GM23248 (cell line): ENCODE measurements at places on chromosomes 12 and 14. TPM values are rescaled to one million over a fixed set of nuclear protein-coding genes. Genes with fewer than 3 reads are reported as not detected.

GRCh38 chr12:65308006-65308405, 29.5 kb downstream of the MSRB3 start:
- DNase-seq = peak; percentile 45

- no peak for DNase-seq
These were observed 88.1 kb downstream of the PAPOLA start for GRCh38 chr14:96590190-96590864.

GRCh38 chr12:80763874-80764273, 47.2 kb downstream of the MYF5 start:
- peak; percentile 60 for DNase-seq

GRCh38 chr12:13979772-13980378, 1.5 kb downstream of the GRIN2B start:
- DNase-seq = no peak

- no peak for DNase-seq
These were observed 243.8 kb downstream of the ADGRD1 start for GRCh38 chr12:131197490-131197889.

GRCh38 chr14:64983439-64984310, 3.0 kb upstream of the FNTB start:
- DNase-seq = peak; percentile 78

- no peak for DNase-seq
These were observed 608 bp upstream of the PIANP start for GRCh38 chr12:6701078-6701768.

DNA sequence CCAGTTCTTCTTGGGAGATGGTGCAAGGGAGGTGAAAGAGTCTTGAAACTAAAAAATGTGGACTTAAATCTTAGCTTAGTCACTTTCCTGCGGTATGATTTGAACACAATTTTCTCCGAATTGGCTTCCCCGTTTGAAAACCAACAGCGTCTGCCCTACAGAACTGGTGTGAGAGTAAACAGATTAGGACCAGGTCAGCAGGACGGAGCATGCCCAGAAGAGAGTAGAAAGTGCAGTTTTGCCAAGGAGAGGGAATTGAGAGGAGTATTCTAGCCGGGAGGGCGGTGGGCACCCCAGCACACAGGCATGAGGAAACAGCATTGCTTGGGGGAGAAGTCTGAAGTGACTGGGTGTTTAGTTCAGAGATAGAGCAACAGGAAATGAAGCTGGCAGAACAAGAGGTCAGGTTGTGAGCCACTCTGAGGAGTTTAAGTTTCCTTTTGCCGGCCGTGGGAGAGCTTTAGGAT, 927.1 kb downstream of the VRK1 start:
- no peak for DNase-seq

- DNase-seq = no peak
These were observed 13.2 kb upstream of the APOF start for GRCh38 chr12:56375598-56376434.

DNA sequence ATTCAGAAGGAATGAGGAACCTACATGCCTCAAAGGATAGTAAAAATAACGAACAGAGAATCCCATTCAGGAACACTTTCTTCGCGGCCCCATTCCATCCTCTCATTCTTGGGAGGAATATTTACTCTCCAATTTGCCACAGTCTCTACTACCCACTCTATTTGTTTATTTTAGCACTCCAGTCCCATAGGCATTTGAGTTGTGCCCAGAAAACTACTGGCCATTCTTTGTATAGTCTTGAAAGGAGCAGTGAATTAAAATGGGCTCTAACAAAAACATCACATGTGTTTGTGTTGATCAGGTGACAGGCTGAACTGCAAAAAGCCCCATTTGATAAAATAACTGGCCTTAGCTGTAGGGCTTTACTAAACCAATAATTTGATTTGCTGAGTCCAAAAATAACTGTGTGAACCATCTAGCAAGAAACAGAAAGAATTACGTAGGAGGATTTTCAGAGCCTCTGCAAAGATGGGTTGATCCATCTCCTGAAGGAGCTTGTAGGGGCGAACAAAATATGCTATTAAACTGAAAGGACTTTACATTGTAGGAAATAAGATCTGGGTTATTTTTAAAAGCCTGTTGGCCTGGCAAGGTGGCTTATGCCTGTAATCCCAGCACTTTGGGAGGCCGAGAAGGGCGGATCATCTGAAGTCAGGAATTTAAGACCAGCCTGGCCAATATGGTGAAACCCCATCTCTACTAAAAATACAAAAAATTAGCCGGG, 142.3 kb upstream of the CPNE8 start:
- DNase-seq = no peak

GRCh38 chr12:52086366-52086765, 6.9 kb downstream of the SMIM41 start:
- DNase-seq = peak; percentile 38

DNA sequence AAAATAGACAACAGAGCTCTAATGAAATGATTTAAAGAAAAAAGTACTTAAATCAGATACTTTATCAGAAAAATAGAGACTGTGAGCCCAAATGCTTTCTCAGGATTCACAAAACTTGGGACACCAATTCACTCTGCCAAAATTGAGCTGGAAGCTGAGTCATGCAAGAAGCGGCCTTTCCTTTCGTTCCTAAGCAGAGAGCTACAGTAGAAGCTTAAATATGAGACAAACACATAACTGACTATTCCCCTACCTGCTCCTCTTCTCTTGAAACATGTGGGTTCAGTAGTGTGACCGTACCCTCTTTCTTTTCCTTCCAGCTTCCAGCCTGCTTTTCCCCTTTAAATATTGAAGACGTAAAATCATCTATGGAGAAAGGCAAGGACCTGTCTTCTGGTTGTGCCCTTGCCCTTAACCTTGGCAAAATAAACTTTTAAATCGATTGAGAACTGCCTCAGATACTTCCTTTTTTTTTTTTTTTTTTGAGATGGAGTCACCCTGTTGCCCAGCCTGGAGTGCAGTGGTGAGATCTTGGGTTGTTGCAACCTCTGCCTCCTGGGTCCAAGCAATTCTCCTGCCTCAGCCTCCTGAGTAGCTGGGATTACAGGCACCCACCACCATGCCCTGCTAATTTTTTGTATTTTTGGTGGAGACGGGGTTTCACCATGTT, 4.4 kb upstream of the SDS start:
- DNase-seq = peak; percentile 83

- no peak for DNase-seq
These were observed 81.9 kb downstream of the TMEM260 start for GRCh38 chr14:56661478-56661877.

DNA sequence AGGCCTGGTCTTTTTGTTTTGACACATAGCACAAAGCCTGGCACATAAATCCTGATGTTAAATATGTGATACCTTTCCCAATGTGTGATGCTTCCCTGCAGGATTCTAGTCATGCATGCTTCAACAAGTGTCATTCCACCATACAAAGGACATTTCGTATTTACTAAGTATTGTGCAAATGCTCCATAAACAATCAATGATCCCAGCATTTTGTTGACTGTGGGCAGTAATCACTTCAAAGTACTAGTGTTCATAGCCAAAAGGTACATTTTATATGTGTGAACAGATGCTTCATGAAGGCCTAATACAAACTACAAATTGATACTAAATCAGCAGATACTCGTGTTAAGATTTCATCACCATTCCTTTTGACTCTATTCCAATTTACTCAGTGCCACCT, 4.4 kb downstream of the CCNB1IP1 start:
- DNase-seq = no peak

LRP10 gene
- total RNA-seq = 202 and 253 TPM in 2 replicates

AHNAK2 gene
- 58.0 and 64.9 TPM in 2 replicates for total RNA-seq

LRP1-AS gene
- total RNA-seq = not detected in 2 replicates

CIDEB gene
- total RNA-seq = 0.51 and 2.1 TPM in 2 replicates

DUSP6 gene
- 81.9 and 112 TPM in 2 replicates for total RNA-seq

RNASE7 gene
- total RNA-seq = not detected in 2 replicates

KRT73 gene
- not detected in 2 replicates for total RNA-seq

KCNJ8 gene
- total RNA-seq = 17.8 and 19.6 TPM in 2 replicates

GZMB gene
- not detected in 2 replicates for total RNA-seq

LPAR5 gene
- total RNA-seq = not detected in 2 replicates
